ENCODE measurements at places on chromosomes 1 and 21. TPM values are rescaled to one million over a fixed set of nuclear protein-coding genes. Genes with fewer than 3 reads are reported as not detected.

DNA sequence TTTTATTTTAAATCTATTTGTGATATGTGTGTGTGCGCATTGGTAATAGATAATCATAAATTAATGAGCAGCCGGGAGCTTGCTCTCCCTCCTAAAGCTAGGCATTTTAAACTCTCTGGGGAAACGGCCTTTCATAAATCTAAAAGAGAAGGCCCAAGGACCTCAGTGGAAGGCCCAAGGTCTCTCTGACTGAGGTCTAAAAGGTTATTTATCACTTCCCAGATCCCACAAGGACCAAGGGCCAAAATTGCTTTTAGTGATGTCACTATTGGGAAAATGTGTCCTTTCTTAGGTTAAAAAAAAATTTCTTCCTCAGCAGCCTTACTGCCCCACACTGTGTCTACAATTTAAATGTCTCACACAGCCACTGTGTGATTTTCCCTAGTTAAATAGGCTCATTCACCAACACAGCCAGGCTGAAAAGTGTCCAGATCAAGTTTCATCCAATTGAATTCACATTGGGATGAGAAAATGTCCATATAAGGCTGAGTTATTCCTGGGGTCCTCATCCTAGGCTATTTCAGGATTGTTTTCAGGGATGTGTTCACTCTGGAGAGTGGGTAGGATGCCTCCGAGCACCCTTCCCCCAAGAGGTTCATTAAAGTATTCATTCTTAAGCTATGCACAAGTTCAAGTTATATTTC is 46.1 kb downstream of the SLC44A3 start:
- DNase-seq: no peak

DNA sequence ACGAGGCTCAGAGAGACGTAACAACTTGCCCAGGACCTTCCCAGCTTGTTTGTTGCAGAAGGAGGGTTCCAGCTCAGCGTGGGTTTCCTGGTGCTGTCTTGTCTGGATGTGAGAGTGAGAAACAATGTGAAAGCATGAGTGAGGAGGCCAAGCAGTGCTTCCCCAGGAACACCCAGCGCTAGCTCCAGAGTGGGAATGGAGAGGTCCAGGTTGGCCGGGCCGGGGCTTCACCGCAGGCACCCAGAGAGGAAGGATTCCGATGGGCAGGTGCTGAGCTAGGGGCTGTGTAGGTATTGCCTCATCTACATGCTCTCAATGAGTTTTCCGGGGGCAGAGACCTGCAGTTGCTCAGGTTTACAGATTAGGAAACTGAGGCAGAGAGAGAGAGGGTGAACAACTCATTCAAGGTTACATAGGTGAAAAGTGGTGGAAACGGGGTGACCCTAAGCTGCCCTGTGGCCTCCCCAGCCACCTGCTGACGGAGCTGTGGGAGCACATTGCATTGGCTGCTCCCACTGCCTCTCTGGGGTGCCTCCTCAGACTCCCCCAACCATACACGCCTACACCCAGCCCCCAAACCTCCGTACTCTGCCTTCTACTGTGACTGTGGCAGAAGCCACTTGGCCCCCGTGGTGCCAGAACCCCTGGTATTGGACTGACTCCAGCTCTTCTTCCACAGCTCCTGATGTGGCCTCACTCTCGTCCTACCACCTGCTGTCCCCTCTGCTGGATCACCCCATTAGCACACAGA is 51.2 kb downstream of the B3GALT5 start:
- no peak for DNase-seq

- no peak for DNase-seq
Measured at GRCh38 chr21:32190493-32191144, 88.2 kb downstream of the MIS18A start.

- no peak for DNase-seq
Measured at GRCh38 chr21:45873866-45874265, 107.7 kb upstream of the COL6A1 start.

GRCh38 chr1:56029319-56030003 is 549.9 kb downstream of the PLPP3 start:
- DNase-seq: no peak

- no peak for DNase-seq
Measured at GRCh38 chr21:41240040-41240439, 72.1 kb downstream of the BACE2 start.

- no peak for DNase-seq
Measured at GRCh38 chr1:168709405-168710363, 19.3 kb downstream of the DPT start.

DNA sequence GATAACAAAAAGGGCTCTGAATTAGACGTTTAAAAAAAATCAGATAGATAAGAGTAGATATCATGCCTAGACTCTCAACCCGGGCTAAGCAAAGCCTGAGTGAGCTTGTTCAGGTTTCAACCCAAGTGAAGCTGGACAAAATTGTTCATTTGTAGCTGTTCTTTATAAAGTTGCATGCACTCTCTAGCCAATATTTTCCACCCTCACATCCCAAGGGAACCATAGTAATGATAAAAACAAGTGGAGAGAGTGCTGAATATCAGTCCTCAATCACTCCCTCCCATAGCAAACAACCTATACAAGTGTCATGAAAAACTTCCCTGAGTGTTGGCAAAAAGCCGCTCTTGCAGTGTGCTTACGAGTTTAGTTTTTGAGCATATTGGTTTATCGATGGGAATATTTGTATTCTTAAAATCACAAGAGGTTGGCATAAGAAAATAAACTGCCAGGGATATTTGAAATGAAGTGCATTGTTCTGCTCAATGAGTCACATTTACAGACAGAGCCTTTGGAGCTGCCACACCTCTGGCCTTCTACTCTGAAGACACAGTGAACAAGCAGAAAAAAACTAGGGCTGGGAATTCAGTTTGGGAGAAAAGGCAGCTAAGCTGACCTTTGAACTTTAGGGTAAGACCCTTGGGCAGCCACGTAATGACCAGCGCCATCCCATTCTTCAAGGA is 2.2 kb upstream of the CLCA2 start:
- DNase-seq: no peak

DNA sequence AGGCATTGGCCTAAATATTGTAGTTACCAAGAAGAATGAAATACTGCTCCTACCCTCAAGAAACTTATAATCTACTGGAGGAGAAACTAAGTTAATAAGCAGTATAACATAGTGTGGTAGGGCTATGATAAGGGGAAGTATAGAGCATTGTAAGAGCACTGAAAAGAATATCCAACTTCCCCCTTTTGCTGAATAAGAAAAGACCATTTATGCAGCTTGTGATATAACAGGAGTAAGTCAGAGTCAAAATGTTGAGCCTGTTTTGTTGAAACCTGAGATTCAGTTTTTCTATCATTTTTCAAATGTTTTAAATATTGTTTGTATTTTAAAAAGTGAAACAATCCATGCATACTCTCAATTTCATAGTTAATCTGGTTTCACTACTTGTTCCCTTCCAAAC is 48.3 kb upstream of the FCRL4 start:
- DNase-seq: no peak

DNA sequence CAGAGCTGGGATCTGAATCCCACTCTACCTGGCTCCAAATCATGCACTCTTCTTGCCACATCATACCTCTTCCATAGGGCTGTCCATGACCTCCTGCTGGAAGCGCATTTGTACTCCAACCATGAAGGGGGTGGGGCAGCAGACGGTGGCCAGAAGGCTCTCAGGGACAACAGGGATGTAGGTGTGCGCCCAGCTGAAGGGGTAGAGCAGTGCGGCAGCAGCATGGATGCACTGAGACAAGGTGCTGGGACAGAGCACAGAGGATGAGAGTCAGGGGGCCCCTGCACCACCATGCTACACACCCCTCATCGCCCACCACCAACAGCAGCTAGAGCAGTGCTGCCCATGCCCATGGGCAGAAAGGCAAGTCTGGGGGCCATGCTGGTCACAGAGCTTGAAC is 8.4 kb downstream of the DENND2D start:
- DNase-seq: no peak

- no peak for DNase-seq
Measured at GRCh38 chr1:212488436-212489283, 55.9 kb downstream of the NENF start.

Gene SPRR4
- not detected for total RNA-seq

Gene PTGS2
- total RNA-seq: 3.1 TPM

Gene HSPA6
- 1.3 TPM for total RNA-seq
